ENCODE measurements at places on chromosomes 12 and 14.

- no peak for DNase-seq
Observed at GRCh38 chr14:23335623-23336022, 14.4 kb downstream of the PABPN1 start.

- DNase-seq: no peak
Observed at GRCh38 chr14:71206766-71207371, 299.6 kb downstream of the PCNX1 start.

- DNase-seq: no peak
Observed at GRCh38 chr12:2876431-2877046, 435 bp downstream of the FOXM1 start.

- DNase-seq: no peak
Observed at GRCh38 chr12:63917864-63918799, 73.6 kb downstream of the SRGAP1 start.

DNA sequence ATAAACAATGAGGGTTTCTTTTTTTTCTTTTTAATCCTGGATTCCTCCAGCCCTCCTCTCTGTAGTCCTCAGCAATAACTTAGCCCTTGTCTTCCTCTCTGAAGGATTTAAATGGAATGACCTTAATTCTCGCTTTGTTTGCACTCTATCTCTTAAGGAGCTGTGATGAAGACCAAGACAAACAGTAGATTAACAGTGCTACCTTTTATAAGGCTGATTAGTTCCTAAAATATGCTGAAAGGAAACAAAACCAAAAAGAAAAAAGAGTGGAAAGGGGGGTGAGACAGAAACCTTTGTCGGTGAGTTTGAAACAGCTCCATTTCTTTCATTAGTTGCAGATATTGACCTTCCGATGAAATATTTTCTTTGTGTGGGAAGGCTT, 38.7 kb upstream of the PTCSC3 start:
- no peak for DNase-seq

DNA sequence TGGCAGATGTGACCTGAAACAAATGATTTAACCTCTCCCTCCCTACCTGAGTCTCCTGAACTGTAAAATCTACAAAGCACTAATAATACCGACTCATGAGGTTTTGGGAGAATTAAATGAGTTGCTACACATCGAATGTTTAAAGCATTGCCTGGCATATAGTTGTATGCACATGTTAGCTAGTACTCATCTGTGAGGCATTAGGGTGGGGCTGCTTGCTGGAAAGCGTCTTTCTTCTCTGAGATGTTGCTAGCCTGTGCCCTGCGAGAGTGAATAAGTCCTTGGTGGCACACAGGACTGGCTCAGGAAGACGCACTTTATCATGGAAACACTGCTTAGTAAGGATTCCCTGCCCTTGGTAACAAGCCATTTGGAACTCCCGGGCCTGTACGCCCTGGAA, 6.1 kb downstream of the RAPGEF3 start:
- DNase-seq: no peak

DNA sequence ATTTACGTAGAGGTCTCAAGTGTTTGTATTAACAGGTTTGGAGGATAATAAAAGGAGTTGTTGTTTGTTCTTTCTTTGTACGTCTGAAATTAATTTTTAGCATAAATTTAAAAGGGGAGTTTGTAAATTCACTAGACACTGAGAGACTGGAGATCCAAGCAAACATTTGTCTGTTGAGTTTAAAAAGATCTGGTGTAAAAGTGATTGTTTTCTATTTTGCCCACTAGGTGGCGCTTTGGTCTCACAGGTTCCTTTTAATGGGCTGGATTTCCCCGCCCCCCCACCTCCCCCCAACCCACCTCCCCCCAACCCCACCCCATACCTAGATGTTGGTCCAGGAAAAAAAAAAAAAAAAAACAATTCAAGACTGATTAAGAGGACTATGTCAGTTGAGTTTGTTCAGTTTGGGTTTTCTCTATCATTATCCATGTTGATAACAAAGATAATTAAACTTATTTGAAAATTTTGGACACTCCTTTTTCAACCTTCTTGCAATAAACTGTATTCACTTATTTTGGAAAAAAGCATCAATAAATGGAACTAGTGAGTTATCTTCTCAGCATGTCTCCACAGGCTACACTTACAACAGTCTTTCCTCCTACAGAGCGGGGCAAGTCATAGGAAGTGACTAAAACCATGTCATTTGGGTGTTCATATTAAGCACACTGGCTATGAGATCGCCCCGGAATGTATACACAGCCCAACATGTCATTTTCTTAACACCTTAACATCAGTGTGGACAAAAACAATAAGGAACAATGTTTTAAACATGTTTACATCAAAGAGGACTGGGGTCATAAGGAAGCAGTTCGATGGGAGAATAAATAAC, 841.1 kb downstream of the NRXN3 start:
- DNase-seq: no peak

- no peak for DNase-seq
Observed at GRCh38 chr12:70788774-70789173, 131.8 kb downstream of the PTPRR start.

GRCh38 chr12:104802208-104802607, 155.9 kb downstream of the SLC41A2 start:
- no peak for DNase-seq

DNA sequence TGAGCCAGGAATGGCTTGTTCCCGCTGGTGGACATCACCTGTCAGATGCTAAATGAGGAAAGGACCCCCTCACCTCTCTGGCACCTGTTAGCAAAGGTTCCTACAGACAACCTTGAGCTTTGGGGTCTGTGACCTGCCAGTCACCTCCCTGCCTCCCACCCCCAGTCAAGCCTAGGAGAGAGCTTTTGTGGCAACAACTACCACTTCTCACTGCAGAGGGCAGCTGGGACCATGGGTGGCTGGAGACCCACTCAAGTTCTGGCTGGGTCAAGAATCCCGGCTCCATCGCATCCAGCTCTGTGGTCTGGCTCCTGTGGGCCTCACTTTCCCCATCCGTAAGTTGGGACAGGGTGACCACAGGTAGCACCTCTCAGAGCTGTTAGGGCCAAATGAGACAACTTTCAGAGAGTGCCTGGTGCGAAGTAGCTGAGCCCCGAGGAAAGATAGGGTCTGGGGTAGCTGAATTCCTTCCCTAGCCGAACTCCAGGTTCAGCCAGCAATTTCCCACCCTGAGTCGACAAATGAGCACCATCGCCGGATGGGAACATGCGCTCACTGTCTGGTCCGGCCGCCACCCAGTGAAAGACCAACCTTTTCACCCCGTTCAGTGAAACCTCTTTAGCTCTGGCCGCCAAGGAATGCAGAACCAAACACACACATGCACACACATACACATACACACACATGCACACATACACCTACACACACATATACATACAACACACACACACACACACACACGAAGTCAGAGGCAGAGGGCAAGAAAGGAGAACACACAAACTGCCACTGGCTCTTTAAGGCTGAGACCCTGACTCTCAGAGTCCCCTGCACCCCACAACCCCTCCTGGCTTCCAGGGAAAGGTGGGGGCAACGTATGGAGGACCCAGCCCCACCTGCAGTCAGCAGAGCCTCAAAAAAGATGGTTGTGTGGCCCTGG, 1.9 kb downstream of the TMEM119 start:
- DNase-seq: no peak

- no peak for DNase-seq
Observed at GRCh38 chr14:70515811-70516210, 19.0 kb downstream of the ADAM20 start.

- DNase-seq: no peak
Observed at GRCh38 chr14:101979666-101980065, 15.3 kb downstream of the DYNC1H1 start.

GRCh38 chr14:22448035-22448904, 140.8 kb downstream of the DAD1 start:
- no peak for DNase-seq

DNA sequence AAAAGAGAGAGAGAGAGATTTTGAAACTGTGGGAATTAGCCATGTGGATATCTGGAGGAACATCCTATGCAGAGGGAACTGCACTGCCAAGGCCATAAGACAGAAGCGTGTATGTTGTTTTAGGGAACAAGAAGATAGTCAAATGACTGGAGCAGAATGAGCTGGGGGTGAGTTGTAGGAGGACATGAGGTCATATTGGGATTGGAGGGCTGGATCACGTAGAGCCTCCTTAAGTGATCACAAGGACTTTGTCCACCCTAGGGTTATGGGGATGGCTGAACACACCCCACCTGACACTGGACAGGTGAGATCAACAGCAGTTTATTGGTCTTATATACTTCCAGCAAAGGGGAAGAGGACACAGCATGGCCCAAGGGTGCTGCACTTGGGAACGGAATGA, 8.2 kb upstream of the CGRRF1 start:
- no peak for DNase-seq

- peak; percentile 16 for DNase-seq
Observed at GRCh38 chr14:64726585-64726890, 22.3 kb downstream of the PLEKHG3 start.

DNA sequence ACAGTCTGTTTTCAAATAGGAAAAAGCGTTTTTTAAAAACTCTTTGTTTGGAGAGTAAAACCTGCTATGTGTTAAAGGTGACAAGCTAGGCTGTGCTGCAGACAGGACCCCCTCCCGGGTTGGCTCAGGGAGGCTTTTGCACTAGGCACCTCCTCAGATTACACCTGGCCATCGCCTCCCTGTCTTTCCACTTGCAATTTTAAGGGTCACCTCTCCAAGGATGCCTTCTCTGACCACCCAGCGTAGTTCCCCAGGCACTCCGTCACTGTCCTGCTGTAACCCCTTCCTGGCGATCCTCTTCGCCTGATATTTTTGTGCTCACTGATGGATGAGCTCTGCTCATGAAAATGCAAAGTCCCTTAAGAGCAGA, 80.7 kb downstream of the NTF3 start:
- no peak for DNase-seq

GRCh38 chr12:48869191-48869590, 3.5 kb upstream of the RND1 start:
- no peak for DNase-seq

- no peak for DNase-seq
Observed at GRCh38 chr12:12016284-12017100, 54.2 kb upstream of the BCL2L14 start.

DNA sequence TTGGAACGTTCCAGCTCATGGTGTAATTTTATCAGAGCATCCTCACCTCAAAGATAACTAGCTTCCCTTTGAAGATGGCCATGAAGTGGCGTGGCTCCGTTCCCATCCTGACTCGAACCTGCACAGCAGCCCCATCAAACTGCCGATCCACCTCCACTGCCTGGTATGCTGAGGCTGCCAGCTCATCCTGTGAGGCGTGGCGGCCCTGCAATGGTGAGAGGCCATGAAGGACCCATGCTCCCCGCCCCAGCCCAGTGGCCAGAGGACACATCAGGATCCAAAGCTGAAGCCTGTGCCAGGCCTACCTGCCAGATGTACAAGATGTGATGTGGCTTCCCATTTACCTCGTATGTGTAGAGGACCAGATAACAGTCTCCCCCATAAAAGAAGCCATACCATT, 11.2 kb downstream of the AVIL start:
- DNase-seq: no peak

DNA sequence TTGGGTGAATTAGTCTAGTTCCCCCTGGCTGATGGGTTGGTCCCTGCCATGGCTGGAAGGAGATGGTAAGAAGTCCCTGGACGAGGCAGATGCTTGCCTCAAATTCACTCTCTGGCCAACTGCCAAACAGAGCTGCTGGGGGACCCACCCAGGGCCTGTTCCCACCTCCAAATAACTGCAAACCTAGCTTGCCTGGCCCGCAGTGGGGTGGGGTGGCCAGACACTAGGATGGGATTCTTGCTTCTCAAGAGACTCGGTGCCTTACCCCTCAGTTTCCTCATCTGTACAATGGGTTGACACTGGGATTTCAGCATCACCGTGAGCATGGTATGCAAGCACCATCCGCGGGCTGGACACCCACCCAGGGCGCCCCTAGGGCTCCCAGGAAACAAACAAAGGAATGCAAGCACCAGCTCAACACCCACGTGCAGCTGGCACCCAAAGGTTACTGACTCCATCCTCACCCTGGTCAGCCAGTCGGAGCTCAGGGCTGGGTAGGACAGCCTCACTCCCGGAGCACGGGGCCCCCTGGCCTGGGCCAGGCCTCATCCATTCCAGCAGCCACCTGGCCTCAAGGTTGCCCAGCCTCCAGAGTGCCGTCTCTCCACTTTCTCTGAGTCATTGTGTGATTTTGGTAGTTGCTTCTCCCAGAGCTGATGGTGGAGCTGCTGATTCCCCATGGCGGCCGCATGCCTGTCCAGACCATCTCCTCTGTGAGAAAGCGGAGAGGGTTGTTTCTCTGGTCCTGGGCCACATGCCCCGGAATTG, 205.2 kb upstream of the RTL1 start:
- DNase-seq: no peak

Data from stimulated activated CD4-positive, alpha-beta T cell treated with anti-CD3 and anti-CD28 coated beads, Interleukin-12 subunit alpha, Interleukin-12 subunit beta, amount 100 ng/mL, for 24 hours (primary cell).